ENCODE measurements at places on chromosomes 1 and 21.

DNA sequence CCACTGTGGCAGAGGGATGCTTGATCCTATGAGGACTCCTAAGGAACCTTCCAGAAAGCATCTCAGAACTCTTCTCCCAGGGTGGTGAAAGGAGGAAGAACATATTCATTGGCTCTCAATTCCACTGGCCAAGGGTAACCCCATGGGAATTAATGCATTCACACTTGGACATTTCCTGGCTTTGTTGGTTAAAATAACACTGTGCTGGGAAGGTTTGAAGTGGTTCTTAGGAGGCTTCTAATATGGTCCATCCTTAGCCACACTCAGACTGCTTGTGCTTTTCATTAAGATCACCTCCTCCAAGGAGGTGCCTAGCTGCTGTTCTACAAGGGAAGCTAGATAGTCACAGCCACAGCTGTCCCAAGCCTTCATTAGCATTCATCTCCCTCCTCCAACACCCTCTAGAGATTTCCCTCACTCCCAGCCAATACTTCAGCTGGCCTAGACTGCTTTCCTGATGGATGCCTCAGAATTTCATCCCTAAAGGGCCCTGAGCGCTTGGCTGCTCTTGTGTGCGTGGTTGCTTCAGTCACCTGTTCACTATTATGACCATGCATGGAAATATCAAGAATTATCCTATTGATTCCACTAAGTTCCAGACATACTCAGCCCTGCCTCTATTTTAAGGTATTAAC is 544.4 kb downstream of the PLPP3 start:
- DNase-seq: no peak

GRCh38 chr1:61093525-61094137 is 11.3 kb downstream of the NFIA start:
- no peak for DNase-seq

DNA sequence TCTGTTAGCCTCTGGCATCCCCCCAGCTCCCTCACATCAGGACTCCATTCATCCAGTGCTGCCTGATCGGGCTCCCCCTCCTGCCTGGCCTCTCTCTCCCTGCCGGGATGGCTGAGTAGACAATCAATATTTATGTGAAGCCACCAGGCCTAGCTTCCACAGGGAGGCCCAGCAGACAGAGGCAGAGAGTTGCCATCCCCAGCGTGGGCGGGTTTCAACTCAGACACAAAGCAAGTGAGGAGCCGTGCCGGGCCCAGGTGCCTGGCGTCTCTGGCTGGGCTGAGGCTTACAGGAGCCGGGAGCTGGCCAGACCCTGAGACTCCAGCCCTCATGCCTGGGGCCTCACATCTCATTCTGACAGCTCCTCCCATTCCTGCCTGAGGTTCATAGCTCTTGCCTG is 34.5 kb upstream of the ATP2B4 start:
- no peak for DNase-seq

- DNase-seq: no peak
These were observed 37.1 kb upstream of the CD55 start for GRCh38 chr1:207284209-207284897.

DNA sequence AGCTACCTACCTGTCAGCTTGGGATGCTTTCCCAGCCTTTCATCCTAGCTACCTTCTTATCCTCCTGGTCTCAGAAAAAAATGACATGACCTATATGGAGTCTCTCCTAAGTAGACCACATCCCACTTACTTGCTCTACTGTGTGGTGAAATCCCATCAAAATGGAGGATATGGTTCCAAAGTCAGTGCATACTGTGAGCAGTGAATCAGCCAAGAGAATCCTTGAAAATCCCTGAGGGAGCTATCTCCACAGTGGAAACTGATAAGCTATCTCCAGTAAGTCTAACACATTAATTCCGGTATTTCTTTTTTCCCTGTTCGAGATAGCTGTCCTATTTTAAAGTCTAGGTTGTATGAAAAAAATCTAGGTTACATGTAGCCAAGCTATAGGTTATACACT is 189.7 kb downstream of the FGGY start:
- DNase-seq: no peak

DNA sequence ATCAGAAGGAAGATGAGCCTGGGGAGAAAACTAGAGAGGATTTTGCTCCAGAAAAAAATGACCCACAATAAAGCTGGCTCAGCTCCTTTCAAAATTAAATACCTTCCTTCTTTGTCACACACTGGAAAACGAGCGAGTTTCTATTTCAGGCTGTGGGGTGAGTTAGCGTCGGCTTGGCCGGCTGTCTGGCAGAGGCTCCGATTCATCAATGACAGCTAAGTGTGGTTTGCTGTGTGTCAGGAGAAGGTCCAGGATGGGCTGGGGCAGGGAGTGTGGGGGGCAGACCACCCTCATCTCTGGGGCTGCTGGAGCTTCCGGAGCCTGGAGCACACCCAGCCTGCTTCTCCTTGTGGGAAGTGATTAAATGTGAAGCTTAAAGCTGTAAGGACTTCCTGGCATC is 120.2 kb downstream of the ETS2 start:
- no peak for DNase-seq
